Stimulated activated CD4-positive, alpha-beta T cell treated with anti-CD3 and anti-CD28 coated beads, Interleukin-4, amount 100 ng/mL, for 24 hours (primary cell): ENCODE measurements at places on chromosomes 5 and 9.

GRCh38 chr5:59893429-59894227 is at the start of gene PDE4D:
Gene PDE4D (minus strand): TSS chr5:59893726.
- DNase-seq = no peak

DNA sequence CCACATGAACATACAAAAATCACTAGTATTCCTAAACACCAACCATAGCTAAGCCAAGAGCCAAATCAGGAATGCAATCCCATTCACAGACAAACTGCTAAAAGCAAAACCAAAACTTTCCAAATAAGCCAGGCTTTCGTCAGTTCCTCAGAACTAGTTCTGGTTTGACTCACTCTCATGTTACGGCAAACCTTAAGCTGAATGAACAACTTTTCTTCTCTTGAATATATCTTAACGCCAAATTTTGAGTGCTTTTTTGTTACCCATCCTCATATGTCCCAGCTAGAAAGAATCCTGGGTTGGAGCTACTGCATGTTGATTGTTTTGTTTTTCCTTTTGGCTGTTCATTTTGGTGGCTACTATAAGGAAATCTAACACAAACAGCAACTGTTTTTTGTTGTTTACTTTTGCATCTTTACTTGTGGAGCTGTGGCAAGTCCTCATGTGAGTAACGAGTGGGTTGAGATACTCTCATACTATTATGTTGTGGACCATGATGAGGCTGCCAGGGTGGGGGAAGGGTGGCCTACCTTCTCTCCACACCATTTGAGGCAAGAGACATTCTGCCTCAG is at the start of gene PDCD1LG2:
TSS of gene PDCD1LG2 (plus strand) at position 172 of the 572 bp plus-strand sequence. CDS start 12,016 bp downstream, outside the sequence.
- DNase-seq = peak; percentile 72

DNA sequence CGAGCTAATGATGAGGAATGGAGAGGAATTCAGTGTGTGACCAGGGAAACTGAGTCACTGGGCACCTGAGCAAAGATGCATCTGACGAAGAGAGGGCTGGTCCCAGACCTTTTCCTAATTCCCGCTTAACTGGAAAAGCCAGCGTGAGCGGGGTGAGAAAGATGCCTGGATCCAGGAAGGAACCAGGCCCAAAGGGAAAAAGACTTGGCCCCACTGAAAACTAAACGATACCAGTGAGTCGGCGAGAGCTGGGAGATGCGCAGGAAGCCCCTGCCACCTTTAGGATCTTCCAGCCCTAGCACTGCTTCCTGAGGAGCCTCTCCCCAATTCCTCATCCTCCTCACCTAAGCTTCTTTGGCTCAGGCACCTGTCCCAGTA is 499 bp upstream of the FCHSD1 start:
- DNase-seq = no peak

- DNase-seq = no peak
Measured at GRCh38 chr9:72382405-72382804, 17.4 kb upstream of the ZFAND5 start.
